ENCODE measurements at places on chromosomes 5 and 9.
A peak's percentile ranks its signal among the peaks of the same experiment; 100 is the strongest.

GRCh38 chr5:33507426-33507825 is 66.7 kb downstream of the TARS1 start:
- DNase-seq, result no peak

DNA sequence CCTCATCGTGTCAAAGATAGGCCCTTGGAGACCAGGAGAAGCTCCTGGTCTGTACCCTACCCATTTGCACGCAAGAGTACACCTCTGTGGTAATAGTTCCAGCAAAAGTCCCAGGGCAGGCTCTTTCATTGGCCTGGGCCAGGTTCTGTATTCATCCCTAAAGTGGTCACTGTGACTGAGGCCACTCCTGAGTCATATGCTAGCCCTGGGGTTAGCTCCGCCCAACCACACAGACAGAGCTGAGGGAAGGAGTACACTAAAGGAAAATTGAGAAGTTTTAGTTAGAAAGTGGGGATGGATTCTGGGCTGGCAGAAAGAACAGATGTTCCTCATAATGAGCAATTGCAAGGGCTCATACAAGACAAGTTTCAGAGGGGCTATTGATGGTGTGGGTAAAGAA is 206.7 kb downstream of the ARHGAP26 start:
- peak; percentile 69 for DNase-seq

DNA sequence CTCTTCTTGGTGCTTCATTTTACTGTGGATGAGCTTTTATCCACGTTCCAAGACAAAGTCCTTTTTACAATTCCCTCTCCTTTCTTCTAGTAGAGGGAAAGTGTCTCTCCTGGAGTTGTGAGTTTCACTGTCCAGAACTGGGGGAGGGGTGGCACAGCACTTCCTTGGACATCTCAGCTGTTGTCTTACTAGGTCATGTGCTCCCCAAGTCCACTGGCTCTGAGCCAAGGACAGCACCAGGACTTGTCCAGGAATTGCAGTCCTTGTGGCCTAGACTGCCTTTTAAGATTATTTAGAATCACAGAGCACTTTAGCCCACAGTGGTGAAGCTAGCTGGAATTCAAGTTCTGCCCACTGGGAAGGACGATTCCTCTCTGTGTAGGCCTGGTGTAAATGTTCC is 700.2 kb upstream of the PTPRD start:
- DNase-seq, result no peak

DNA sequence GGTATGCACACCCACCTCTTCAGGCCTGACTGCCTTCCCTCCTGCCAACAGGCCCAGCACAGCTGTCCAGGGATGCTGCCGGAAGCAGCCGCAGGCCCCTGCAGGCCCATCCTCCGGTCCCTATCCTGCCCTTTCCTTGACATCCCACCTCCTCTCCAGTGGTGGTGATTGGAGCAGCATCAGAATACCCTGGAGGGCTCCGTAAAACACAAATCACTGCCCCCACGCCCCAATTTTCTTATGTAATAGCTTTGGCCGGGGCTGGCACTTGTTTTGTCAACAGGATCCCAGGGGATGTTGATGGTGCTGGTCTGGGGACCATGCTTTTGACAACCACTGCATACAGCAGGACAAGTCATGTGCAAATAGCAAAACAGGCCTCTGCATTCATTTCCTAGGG is 274.5 kb downstream of the GADD45G start:
- no peak for DNase-seq

GRCh38 chr9:130156672-130157071 is 15.5 kb upstream of the NCS1 start:
- no peak for DNase-seq

GRCh38 chr5:10441083-10441991 is at the start of gene ROPN1L:
TSS of gene ROPN1L (plus strand) at chr5:10441879. CDS start at chr5:10442168, 289 bp downstream.
- peak; percentile 97 for DNase-seq

DNA sequence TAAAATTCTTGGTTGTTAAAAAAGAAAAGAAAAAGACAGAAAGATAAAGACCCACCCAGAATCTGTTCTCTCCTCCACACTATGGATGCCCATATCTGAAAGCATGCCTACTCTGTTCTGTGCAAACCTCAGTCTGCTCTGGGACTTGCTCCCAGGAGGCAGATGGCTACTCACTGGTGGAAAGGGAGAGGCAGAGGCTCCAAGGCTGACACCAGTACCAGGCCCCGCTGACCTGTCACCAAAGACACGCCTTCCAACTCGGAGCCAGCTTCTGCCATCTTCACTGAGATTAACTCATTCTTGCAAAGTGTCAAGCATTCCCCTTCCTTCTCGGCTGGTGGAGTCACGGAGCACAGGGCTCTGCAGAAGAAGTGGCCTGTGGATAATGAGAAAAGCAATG is 21.6 kb downstream of the SH3TC2 start:
- DNase-seq, result peak; percentile 5

DNA sequence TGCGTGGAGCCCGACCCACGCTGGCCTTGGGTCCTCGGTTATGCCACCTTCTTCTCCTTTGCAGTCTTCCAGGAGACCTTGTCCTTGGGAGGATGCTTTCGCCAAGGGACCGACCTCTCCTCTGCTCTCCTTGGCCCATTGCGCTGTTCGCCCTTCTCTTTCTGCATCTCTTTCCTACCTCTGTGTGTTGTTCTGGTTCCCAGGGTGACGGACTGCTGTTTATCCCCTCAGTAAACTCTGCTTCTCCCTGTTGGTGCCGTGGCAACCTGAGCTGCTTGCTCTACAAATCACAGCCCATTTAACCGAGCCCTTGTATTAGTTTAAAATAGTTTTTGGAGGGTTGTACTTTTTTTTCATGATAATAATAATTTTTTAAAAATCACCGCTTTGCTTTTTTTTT is 97.9 kb downstream of the DAPK1 start:
- DNase-seq, result no peak

- no peak for DNase-seq
Observed at GRCh38 chr9:101427358-101427757, 8.2 kb downstream of the ALDOB start.

DNA sequence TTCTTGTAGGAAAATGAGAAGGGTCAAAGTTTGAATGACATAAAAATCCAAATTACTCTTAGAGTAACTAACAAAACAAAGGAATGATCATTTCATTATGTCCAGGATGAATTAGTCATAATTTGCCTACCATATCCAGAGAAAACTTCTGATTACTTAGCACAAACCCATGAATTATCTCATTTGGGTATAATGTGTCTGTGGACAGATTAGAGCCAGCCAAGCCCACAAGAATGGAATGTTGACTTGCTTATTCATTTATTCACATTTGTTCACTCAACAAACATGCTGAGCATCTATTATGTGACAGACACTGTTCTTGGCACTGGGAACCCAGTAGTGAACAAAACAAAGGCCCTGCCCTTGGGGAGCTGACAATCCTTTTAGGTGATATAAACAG is 87.4 kb downstream of the APBA1 start:
- no peak for DNase-seq

DNA sequence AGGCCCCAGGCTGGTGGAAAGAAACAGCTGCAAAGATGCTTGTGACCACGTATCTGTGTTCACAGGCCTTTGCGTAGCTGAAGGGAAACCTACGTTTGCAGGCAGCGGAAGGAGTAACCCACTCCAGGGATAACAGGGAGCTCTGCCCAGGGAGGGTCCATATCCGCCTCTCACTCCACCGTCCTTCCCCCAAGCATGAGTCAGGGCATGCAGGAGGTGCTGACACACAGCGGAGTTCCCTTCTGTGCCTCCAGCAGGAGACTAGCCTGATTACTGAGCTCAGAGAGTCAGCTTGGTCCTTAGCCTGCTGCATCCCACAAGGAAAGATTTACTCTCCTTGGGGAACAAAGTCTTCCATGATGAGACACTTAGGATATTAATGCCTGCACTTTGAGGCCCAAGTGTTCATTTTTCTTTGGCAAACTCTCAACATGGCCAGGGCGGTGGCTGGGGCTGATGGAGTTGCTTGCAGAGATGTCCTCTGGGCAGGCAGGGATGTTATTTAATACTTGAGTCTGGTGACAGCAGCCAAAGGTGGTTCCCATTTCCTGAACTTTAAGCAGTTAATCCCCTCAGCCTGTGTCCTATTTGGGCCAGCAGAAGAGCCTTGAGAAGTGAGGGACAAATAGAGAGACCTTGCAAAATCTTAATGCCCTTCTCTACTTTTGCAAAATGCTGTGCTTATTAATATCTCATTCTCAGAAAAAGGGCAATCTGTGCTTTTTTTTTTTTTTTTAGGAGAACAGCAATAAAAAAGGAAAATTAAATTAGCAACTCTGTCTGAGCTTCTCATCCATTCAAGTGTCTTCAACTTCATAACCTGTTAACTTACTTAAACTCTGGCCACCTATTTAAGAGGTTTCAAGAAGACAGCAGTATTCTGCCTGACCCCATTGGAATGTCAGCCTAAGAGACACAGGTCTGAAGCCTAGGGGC is 222.1 kb downstream of the HSPA4 start:
- no peak for DNase-seq

- peak; percentile 92 for DNase-seq
Observed at GRCh38 chr5:134567641-134568336, 42.3 kb downstream of the JADE2 start.

- peak; percentile 56 for DNase-seq
Observed at GRCh38 chr5:179759581-179760551, 27.2 kb downstream of the MAML1 start.

GRCh38 chr9:37329576-37329975 is 92.9 kb upstream of the GRHPR start:
- no peak for DNase-seq

DNA sequence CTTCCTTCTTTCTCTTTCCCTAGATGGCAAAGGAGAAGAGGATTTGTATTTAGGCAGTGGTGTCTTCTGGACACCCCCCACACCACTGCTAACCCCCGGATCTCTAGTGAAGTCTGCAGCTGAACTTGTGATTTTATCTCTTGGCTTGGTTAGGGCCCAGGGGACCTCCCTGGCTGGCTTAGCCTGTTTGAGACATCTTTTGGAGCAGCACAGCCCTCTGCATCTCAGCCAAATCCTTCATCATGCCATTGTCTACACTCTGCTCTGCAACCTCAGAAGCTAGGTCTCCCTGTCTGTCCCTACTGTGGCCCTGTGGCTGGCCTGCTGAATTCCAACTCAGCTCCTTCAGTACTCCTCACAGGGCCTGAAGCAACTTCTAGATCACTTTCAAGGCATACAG is 81.7 kb downstream of the MUSK start:
- DNase-seq, result no peak

DNA sequence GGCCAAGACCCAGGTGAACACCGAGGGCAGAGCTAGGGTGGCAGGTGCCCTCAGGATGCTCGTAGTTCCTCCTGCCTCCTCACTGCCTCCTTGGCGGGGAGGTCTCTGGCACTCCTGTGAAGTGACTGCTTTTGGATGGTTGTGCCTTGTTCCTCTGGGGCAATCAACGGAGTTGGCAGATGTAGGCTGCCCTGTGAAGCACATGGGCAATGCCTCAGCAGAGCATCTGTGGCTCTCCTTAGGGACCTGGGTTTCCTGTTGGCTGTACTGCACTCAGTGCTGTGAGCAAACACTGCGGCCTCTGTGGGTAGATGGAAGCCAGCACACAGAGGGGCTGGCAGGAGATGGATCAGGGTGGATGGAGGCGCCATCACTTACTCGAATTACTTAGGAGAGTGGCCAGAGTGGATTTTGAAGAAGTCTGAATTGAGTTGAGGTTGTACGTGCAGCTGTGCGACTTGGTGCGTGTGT is 71.4 kb upstream of the COL5A1 start:
- no peak for DNase-seq

DNA sequence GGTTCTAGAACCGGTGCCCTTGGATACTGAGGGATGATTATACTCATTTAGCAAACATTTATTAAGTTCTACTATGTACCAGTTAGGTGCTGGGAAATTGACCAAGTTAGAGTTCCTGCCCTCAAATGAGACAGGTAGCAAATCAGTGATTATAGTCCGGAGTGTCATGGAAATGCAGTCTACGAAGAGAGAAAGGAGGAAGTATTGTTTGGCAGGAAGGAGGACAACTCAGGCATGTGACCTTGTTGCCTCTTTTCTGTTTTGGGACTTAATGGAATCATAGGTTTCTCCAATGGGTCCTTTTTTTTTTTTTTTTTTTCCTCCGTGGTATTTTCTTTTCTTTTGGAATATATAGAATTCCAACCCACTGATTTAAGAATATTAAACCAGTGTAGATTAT is 28.0 kb downstream of the OSTF1 start:
- DNase-seq, result peak; percentile 56

DNA sequence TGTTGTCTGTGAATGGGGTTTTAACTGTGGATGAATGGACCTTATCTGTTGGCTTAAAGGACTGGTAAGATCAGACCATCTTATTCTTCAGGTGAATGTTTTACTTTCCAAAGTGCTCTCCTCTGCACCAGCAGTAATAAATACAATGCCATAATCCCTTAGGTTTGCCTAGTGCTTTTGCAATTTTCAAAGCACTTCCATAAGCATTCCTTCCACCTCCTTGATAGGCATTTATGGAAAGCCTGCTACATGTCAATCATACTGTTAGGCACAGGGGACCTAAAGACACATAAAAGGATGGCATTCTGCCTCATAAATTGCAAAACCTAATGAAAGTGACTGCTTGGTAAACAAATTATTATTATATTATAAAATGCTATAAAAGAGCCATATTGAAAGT is 21.4 kb downstream of the IL7R start:
- no peak for DNase-seq

DNA sequence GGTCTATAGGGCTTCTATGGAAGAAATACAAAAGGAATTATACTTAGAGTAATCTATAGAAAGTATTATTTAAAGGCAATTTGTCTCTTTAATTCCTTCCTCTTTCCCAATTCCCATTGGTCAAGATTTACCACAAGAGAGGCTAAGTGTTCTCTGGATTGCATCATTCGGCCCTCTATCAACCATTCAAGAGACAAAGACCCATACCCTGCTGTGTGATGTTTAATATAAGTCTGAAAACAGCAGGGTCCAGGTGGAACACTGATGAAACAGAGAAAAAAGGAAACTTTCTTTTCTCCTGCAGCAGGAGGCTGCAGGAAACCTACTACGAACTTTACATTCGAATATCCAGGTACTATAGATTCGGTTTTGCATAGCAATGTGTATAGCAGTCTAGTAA is 323.4 kb downstream of the CHSY3 start:
- no peak for DNase-seq

DNA sequence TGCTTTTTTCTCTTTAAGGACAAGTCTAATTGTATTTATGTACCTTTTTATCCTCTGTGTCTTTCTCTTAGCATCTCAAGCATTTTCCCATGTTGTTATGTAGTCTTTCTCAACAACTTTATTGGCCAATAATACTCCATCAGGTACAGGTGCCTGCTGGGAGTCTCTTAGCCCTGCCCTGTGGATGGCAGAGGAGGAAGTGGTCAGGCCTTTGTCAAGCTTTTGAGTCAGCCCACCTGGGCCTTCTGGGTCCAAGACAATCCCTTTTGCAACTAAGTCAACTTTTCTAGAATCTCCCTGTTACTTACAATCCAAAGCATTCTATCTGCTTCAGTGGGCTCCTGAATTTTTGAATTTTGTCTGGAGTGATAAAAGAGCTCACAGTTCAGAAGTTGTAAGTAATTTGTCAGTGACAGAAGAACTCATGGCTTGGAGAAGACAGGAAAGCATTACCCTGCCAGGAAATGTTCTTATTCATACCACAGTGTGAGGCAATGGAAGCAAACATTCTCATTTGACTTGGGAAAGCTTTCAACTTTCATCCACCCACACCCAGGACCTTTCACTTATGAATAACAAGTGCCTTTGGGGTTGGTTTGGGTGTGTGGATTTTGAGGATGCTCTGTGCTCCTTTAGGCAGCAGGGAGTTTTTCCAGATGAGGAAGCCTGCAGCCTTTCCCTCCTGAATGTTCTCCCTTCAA is 200.0 kb upstream of the S1PR3 start:
- peak; percentile 57 for DNase-seq

- DNase-seq, result no peak
Observed at GRCh38 chr9:101448680-101449070, 13.1 kb upstream of the ALDOB start.
